ENCODE measurements at places on chromosomes 12 and 14. TPM values are rescaled to one million over a fixed set of nuclear protein-coding genes. Genes with fewer than 3 reads are reported as not detected.

The TUBA1A gene
- 10,429 TPM for total RNA-seq

The IFT43 gene
- total RNA-seq: 26.8 TPM

The EEA1 gene
- 28.1 TPM for total RNA-seq

The KRT80 gene
- not detected for total RNA-seq

Data from diencephalon (tissue), 1 donor.